ENCODE measurements at places on chromosomes 12 and 14.

GRCh38 chr12:12387501-12387900, 30.6 kb downstream of the BORCS5 start:
- no peak for DNase-seq

GRCh38 chr14:91126761-91127160, 12.9 kb downstream of the DGLUCY start:
- no peak for DNase-seq

- DNase-seq: no peak
Observed at GRCh38 chr14:81176241-81176640, 44.5 kb downstream of the GTF2A1 start.

- no peak for DNase-seq
Observed at GRCh38 chr14:64970776-64971477, 1.2 kb downstream of the RAB15 start.

DNA sequence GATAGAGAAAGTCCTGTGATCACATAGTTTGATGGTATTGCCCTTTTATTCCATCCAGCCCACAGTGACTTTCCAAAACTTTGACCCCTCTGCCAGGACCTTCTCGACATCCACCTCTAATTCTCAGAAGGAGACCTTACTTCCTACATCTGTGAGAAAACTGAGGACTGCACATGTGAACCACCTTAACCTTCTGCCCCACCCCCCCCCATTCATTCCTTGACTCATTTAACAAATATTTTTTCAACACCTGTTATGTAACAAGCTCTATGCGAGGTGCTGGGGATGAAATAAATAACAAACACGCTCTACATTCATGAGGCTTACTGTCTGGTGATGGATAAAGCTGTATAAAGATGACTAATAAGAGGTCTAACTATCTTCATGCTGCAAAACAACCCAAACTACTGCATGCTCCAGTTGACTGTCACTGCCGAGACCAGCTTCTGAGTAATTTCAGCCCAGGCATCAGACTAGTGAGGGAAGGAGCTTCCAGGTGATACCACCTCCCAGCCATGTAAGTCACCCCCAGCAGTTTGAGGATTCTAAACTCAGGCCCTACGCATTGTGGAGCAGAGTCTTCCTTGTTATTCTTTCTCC, 1.9 kb upstream of the HAL start:
- DNase-seq: no peak

DNA sequence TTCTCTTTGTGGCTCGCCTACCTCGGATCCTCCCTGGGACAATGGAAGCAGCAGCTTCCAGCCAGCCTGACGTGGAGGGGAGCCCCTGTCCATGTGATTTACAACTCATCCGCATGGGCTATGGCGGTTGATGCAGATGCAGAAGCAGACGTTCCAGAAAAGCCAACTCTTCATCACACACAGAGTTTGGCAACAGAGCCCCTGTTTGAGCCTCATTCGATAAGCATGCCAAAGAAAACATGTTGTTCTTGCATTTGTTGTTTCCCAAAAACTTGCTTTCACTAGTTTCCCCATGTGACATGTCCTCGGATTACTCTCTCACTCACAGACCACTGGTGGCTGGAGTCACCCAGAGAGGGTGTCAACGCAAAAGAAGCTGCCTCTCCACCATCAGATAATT, 16.4 kb upstream of the TC2N start:
- DNase-seq: no peak

DNA sequence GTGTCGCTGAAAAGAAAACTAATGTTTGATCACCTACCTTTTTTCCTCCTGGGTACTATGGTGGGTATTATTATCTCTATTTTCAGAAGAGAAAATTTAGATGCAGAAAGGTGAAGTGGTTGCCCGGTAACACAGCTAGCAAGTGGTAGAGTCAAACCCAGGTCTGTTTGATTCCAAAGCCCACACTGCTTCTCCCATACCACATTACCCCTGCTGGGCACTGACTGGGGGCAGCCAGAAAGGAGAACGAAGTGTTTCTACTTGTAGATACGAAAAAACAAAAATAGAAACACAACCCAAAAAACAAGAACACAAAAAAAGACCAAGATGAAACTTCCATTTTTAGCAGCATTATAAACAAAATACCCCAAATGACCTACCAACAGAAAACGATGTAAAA, 142.2 kb downstream of the SLC41A2 start:
- DNase-seq: no peak

DNA sequence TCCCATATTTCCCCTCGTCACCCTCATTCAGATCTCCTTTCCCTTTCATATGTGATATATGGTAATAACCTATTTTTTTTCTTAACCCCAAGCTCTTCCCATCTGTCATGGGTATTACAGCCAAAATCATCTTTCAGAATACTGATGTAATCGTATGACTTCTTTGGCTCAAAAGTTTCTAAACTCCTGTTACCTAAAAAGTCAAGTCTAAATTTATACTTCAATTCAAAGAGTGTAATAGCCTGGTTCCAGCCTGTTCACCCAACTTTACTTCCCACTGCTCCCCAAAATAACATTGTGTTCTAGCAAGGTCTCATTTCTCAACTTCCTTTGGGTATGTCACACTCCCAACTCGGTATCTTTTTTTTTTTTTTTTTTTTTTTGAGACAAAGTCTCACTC, 48.5 kb downstream of the TBK1 start:
- no peak for DNase-seq

GRCh38 chr12:2287589-2287988, 234.8 kb downstream of the CACNA1C start:
- DNase-seq: no peak

- DNase-seq: no peak
Observed at GRCh38 chr12:124646385-124647230, 79.2 kb upstream of the NCOR2 start.

DNA sequence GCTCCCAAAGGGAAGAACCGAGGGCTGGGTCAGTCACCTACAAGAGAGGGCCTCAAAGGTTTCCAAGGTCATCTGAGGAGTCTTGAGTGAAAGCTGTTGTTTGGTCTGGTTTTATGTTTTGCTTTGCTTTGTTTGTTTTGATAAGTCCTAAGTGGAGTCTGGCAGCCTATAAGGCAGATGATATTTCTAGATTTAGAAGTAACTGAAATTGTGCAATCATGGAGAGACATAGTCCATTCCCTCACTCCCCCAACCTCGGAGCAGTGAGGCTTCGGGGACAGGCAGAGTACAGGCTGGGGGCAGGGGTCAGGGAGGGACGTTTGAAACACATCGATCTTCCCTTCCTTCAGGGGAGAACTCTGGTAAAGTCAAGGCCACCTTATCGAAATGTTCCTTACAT, 42.3 kb downstream of the TTC9 start:
- no peak for DNase-seq

DNA sequence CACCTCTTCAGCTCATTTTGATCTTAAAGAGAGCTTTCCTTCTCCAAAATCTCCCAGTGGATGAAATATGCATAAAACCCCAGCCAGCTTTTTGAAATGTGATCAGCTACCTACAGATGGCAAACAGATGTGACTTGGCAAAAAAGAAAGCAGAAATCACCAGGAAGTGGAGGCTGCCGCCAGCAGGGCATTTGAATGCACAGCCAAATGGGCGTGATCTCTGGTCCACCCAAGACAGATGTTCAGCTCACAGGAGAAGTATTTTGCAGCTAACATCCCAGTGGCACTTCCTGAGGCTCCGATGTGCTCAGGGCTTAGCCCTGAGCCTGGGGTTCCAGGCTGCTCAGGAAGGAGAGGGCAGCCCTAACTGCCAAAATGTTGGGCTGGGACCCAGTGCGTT, 78.3 kb downstream of the LGMN start:
- DNase-seq: no peak

DNA sequence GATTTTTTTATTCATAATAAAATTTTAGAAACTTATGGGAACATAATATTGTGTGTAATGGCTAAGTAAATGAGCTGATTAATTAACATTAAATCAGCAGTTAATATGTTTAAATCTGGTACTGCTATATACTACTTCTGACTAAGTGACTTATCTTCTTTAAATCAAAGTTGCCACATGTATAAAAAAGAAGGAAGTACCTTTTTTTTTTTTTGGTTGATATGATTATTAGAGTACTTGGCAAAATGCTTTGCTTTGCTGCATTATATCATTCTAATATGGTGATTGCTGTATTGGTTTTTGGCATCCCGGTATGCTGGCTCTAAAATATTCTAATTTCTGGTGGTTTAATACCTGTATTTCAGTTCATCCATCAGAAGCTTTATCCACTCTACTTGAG, 319.1 kb upstream of the RGS6 start:
- DNase-seq: no peak

DNA sequence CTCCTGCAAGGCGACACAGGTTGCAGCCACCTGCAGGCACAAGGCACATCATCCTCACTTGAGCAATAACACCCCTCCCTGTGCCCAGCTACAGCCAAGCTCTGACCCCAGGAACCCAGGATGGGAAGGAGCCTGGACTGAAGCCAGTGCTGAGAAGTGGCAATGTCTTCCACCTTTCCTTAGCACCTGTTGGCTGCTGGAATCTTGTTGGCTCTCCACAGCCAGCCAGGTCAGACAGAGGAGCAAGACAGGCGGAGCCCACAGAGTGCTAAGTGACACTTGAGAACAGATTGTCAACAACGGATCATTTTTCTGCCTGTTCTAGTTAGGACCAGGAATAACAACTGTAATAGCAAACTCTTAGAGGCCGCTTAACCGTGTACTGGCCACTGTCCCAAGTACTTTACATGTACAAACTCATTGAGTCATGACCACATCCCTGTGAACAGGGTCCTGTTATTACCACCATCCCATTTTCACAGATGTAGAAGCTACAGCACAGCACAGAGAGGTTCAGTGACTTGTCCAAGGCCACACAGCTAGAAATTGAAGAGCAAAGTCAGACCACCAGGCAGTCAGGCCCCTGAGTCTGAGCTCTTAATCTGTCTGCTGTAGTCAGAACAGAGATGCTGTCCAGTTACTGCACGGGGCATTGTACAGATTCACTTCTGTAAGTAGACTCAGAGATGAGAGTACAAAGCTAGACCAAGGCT, 45.6 kb downstream of the RNFT2 start:
- DNase-seq: no peak

DNA sequence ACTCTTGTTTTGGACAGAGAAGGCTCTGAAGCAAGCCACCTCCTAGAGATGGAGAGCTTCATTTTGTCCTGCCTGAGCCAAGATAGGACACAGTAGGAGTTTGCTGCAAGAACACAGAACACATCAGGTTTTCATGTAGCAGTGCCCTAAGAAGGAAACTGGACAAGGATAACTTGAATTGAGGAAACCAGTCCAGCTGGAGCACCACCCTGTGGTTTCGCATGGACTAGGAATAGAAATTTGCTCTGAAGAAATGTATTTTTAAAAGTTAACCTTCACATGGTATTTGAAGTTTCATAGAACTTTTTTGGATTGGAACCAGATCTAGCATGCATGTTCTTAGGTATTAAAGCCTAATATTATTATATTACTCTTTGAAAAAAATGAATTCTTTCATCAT, 68.8 kb downstream of the RERG start:
- no peak for DNase-seq

DNA sequence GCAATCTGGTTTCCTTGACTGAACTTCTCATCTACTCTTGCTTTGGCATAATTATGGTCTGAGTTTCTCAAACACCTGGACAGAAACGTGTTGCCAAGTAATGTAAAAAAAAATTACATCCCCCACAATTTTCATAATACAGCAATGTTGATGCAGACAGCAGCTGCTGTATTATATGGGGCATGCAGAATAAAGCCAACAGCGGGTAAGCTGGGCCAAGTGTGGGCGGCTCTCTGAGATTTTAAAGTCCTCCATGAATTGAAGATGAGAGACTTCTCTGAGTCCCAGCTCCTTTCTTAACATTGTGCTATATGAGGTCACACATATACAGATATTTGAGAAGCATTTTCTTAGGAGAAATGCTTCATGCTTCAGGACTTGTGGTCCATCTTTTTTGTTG, 881.2 kb downstream of the GALC start:
- DNase-seq: no peak

GRCh38 chr14:54085232-54085761, 128.7 kb upstream of the BMP4 start:
- DNase-seq: no peak

- DNase-seq: no peak
Observed at GRCh38 chr12:124450376-124450750, 117.0 kb downstream of the NCOR2 start.

- no peak for DNase-seq
Observed at GRCh38 chr12:49959685-49960473, 1.8 kb upstream of the AQP5 start.

DNA sequence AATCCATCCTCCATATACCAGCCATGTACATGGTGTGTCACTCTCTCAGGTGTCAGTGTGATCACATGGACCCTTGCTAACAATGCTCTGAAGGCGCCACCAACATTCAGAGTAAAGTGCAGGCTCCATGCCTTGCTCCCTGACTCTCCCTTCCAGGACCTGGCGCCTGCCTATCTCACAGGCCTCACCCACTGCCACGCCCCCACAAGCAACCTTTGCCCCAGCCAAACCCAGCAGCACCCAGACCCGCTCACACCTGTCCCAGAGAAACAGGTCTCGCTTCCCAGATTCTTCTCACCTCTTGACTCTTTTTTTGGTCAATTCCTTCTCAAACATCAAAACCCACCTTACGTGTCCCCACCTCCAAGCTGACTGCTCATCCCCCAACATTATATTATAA, 52.3 kb downstream of the KCNK10 start:
- no peak for DNase-seq

- no peak for DNase-seq
Observed at GRCh38 chr14:95507701-95508103, 8.7 kb downstream of the SYNE3 start.

GRCh38 chr12:62522984-62523383, 56.4 kb downstream of the MON2 start:
- DNase-seq: no peak

GRCh38 chr12:71219224-71219623, 61.4 kb upstream of the TSPAN8 start:
- no peak for DNase-seq

- no peak for DNase-seq
Observed at GRCh38 chr14:29216268-29217232, 450.0 kb downstream of the FOXG1 start.

GRCh38 chr12:16385782-16386646, 38.6 kb downstream of the MGST1 start:
- DNase-seq: no peak

- DNase-seq: no peak
Observed at GRCh38 chr12:13181375-13182070, 15.0 kb upstream of the EMP1 start.

- no peak for DNase-seq
Observed at GRCh38 chr14:33556382-33557121, 394.3 kb downstream of the EGLN3 start.

- no peak for DNase-seq
Observed at GRCh38 chr14:36176524-36176923, at the start of gene PTCSC3. Gene PTCSC3, minus strand, starts transcription at chr14:36176722.

GRCh38 chr12:14849661-14850060, 6.3 kb upstream of the ART4 start:
- DNase-seq: no peak

DNA sequence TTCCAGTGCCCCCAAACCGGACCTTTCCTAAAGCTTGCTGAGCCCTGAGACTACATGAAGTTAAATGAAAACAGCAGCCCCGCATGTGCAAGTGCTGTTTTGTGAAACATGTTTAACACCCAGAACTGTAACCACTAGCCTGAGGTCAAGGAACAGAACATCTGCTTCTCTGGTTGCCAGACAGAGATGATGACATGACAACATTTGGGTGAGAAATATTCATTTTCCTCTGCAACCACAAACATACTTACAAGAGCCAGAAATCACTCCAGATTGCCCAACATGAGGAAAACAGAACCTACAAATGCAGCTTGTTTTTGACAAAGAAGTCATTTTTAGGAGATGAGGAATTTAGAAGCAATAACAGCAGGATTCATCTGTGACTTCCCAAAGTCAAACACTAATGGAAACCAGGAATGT, 110.4 kb downstream of the BCAT1 start:
- no peak for DNase-seq

Measured in stimulated activated CD8-positive, alpha-beta memory T cell treated with anti-CD3 and anti-CD28 coated beads, Interleukin-2, amount 100 ng/mL, for 1 hour (primary cell).